ENCODE measurements at places on chromosomes 3 and 15.

DNA sequence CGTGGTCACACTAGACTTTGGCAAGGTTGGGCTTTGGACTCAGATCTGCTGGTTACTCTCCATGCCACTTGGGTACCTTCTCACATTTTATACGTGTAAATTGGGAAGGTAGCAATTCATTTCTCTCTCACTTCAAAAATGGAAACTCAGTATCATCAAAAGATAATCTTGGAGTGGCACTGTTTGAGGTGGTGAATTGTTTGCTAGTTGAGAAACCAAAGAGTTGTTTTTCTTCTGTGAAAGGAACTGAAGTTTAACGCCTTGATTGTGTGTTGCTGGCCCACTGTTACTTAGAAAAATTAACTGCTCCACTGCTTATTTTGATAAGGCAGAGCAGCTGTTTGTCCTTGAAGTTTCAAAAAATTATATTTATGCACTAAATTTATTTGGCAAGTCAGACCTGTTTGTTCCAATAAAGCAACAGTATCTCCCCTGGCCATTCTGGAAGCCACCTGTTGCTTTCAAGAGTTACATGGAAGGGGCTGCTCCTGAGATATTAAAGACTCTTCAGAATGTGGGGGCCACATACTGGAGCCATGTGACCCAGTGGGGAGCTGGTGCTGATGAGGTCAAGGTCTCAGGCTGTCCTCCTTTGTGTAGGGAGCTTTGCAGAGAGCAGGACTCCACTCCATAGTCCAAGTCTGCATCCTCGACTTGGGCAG is 16.2 kb downstream of the PLCL2 start:
- no peak for DNase-seq

DNA sequence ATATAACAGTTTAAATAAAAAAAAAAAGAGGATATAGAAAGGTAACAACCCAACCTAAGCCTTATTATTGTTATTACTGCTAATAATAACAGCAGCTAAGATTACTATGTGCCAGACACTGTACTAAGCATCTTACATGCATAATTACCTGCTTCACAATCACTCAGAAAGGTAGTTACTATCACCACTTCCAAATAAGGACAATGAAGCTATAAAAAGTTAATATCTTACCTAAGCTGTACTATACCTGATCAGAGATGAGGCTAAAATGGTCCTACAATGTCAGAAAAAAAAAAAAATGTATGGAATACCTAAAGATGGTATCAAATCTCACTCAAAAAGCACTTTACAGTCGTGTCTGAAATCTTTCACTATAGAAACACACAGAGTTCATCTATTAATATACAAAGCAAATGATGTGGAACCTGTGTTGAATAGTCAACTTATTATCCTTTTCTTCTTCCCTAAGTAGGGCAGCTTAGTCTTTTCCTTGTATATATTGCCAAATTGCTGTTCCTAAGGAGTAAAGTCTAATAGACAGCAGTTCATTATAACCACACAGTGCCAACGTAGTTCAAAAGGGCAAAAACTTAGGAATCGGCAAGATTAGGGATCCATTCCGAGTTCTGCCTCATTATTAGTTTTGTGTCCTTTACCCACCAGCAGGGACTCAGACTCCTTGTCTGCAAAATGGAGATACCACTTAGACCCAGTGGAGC is 23.8 kb downstream of the GSK3B start:
- no peak for DNase-seq

GRCh38 chr15:38242055-38242454 is 10.6 kb upstream of the SPRED1 start:
- no peak for DNase-seq

DNA sequence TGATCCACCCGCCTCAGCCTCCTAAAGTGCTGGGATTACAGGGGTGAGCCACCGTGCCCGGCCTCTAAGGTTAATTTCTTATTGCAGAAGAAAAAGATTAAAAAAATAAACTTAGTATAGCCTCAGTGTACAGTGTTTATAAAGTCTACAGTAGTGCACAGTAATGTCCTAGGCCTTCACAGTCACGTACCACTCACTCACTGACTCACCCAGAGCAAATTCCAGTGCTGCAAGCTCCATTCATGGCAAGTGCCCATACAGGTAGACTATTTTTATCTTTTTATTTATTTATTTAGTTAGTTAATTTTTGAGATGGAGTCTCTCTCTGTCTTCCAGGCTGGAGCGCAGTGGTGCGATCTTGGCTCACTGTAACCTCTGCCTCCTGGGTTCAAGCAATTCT is 3.2 kb upstream of the FLNB start:
- DNase-seq, result no peak

DNA sequence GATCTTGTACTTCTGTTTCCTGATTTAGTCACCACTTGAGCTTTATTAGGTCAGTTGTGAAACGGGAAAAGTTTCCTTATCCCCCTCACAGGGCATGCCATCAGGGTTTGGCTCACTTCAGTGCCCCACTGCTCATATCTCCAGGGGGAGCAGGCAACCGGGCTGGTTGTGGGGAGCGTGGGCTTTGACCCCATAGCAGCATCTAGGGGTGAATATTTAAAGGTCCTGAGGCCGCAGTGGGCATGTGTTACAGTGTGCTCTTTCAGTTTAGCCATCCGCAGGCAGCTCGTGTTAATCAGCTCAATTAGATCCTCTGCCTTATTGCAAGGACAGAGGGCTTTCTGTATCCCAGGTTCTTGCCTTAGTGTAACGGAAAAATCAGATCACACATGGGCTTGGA is 71.9 kb downstream of the MRPL46 start:
- DNase-seq, result no peak

- DNase-seq, result no peak
These were observed 117.2 kb downstream of the TJP1 start for GRCh38 chr15:29704950-29705597.

DNA sequence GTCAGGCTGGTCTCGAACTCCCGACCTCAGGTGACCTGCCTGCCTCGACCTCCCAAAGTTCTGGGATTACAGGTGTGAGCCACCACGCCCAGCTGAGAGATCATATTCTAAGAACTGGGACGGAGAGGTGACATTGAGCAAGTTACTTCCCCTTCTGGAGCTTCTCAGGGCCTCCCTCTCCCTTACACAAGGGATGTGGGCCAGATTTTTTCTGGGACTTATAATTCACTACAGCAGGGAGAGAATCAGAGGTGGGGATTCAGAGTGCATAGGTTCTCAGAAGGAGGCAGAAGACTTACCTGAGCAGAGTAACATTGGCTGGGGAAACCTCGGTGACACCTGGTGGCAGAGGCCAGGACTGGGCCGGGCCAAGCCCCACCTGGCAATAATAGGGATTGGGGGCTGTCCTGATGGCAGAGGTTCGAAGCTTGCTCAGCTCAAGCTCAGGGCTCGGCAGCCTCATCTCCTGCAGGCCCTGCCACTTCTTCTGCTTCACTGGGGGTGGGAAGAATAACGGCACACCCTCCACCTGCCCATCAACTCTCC is 6.8 kb downstream of the LTK start:
- DNase-seq, result no peak

DNA sequence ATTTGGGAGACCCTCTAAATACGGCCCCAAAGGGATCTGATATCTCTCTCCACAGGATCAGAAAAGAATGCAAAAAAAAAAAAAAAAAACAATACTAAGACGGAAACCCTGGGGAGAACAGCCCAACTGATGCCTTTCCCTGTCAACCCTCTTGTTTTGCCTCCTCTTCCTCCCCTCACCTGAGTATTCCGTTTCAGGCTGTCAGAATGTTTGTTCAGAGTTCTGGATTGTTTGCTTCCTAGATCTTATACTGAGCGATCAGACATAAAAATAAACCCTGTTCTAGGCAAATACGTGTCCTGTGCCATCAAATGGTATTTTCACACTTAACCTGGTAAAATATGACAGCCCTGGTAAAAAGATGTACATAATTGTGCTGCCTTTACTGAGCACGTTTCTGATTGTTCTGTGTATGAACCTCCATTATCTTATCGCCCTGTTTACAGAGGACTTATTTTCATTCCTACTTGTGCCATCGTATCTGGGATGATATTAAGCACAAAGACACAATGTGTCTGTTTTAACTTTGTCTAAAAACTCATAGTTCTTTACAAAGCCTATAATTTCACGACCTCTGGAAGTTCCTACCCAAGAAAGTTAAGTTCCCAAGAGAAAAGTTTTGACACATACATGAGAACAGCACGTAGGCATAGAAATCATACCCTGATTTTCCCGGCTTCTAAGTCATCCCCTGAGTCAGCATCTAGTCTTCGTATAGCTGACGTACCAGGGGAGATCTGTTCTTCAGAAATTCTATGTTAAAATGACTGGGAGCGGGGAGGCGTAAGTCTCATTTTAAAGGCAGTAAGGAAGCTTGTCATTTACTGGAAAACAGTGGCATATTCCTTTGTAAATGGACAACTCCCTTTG is 856 bp downstream of the ZBTB38 start:
- DNase-seq, result no peak

GRCh38 chr15:35616498-35617271 is 70.7 kb upstream of the DPH6 start:
- DNase-seq, result no peak

- no peak for DNase-seq
These were observed 12.4 kb upstream of the CEP152 start for GRCh38 chr15:48823237-48823636.

- DNase-seq, result no peak
These were observed 17.0 kb downstream of the PIK3CB start for GRCh38 chr3:138817695-138818094.

DNA sequence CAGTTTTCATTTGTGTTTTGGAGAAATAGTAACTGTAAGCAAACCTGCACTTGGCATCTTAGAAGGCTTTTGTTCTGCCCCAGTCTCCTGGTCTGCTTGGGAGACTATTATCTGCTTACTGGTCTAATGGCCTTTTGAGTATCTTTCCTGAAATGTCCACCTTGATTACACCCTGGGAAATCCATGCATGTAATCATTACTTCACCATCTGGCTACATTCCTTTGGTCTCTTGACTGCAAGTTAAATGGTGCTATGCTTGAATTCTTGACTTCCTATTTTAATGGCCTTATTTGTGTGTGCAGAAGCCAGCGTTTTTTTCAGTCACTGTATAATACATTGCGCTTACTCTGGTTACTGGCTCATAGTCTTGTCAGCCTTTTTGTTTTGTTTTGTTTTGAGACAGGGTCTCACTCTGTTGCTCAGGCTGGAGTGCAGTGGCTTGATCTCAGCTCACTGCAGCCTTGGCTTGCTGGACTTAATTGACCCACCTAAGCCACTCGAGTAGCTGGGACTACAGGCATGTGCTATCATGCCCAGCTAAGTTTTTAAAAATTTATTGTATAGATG is 30.0 kb downstream of the CHD2 start:
- DNase-seq, result no peak

- DNase-seq, result no peak
These were observed 274.2 kb downstream of the LRTM1 start for GRCh38 chr3:54653456-54654195.

DNA sequence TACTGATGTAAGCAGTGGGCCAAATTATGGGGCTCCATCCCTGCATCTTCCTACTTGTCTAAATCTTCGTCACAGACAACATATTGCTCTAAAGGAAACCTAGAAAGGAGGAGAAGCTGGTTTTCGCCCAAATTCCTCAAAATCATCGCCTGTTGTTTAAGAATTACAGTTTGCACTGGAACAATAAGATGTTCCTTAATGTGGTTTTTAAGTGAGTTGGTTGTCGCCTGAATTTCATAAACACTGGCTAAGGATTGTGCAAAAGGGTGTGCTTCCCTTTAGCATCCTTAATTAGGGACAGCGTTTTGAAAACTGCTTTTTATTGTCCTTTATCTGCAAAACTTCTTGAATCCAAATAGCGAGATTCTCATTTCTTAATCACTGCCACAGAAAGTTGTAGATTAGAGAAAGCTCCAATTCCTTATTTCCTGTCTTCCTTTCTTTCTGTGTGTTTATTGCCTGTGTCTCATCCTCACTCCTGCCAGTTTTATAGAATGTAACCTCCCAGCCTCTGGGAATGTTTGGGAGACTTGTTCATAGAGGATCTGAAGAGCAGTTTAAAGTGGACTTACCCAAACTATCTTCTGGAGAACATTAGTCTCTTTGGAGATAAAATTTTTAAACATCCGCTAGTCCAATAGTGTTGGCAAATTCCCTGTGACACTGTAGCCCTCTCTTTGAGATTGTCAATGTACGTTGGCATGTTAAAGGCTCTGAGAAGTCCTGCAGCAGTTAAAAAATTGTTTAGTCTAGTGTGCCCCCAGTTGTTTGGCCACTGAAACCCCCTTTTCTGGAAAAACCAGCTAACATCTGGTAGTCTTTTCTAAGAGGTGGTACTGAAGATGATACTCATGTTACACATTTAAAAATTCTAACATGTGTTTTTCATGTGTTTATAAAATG is 50.4 kb downstream of the FLNB start:
- DNase-seq, result no peak

DNA sequence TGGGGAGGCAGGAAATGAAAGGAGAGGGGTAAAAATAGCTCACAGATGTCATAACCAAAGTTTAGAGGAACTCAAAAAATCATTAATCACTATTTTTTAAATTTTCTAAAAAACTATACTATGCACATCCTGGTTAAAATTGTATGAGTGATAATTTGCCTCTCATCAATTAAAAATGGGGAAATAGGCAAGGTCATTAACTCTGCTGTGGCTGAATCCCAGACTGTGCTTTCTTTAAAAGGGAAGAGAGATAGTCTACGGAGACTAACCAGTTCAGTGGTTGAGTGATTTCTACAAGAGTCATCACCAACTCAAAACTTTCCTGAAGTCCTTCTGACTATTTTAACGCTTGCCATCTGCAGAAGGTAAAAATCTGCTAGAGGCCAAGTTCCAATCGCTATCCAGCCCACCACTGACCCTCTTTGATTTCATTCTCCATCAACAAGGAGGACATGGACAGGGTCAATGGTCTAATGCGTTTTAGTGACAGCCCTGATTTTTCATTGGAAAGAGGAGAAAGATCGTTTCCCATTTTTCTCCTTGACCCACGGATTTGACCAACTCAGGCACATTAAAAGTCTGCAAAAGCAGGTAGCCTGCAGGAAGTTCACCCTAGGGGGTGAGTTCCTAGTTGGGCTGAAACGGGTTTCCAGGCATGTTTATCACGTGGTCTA is 850 bp downstream of the SUCLG2 start:
- no peak for DNase-seq

GRCh38 chr15:62430552-62430951 is 265.5 kb upstream of the C2CD4B start:
- DNase-seq, result no peak

GRCh38 chr3:155643581-155644165 is 101.2 kb downstream of the PLCH1 start:
- no peak for DNase-seq

- no peak for DNase-seq
These were observed 72.7 kb upstream of the ABI3BP start for GRCh38 chr3:101065962-101066361.

- DNase-seq, result no peak
These were observed 252.1 kb upstream of the TMCO5A start for GRCh38 chr15:37682304-37682703.

GRCh38 chr3:851098-851790 is 241.6 kb upstream of the CNTN6 start:
- DNase-seq, result no peak

GRCh38 chr3:11236588-11237461 is 35.4 kb upstream of the ATG7 start:
- DNase-seq, result peak; percentile 61
